SK-MEL-5 (cell line): ENCODE measurements at places on chromosomes 5 and 9.

GRCh38 chr9:136693490-136694162 is 6.4 kb upstream of the AGPAT2 start:
- DNase-seq: no peak

GRCh38 chr9:98318834-98319478 is 63.5 kb upstream of the TBC1D2 start:
- DNase-seq: no peak

DNA sequence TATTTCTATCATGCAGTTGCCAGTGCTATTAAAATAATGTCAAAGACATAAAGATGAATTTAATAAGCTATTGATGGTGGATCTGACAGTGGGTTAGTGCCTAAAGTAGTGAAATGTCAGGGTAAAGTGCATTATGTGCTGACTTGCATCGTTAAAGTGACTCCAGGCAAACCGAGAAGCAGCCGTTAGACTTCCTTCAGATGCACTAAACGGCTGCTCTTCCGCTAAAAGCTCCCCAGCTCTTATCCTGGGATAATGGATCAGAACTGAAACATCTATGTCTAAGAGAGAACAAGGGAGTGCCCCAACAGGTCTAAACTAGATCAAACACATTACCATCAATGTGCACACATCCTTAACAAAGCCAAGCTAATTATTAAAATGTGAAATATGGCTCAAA is 468.2 kb downstream of the NTRK2 start:
- no peak for DNase-seq

- no peak for DNase-seq
Measured at GRCh38 chr9:4905135-4905490, 80.0 kb upstream of the JAK2 start.

DNA sequence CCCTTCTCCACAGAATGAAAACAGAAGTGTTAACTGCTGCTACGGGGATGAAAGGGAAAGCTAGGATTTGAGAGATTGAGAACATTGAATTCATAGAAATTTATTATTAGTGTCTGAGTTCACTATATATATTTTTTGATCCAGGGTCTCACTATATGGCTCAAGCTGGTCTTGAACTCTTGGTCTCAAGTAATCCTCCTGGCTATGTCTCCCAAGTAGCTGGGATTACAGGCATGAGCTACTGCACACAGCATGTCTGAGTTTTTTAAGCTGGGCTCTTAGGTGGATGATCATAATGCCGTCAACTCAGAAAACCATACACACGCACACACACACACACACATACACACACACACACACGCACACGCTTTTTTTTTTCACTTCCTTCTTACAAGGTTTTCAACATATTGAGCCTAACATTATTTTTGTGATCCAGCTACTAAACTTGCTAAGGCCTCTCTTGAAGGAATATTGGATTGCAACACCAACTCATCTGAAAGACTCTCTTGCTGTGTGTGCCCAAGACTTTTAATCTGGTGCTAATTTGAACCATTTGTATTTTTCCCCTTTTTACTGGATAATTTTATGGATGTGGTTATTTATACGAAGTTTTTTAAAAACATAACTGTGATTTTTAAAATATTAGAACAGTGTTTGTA is 1045.4 kb downstream of the DTWD2 start:
- DNase-seq: no peak

GRCh38 chr5:72244862-72245371 is 75.1 kb downstream of the MRPS27 start:
- DNase-seq: peak; percentile 67

- DNase-seq: no peak
Measured at GRCh38 chr5:76556511-76557221, 66.5 kb downstream of the F2RL2 start.

- no peak for DNase-seq
Measured at GRCh38 chr5:72012906-72013305, 94.4 kb upstream of the MAP1B start.

- no peak for DNase-seq
Measured at GRCh38 chr5:2300861-2301574, 418.3 kb upstream of the IRX4 start.

GRCh38 chr5:39020458-39020857 is 53.7 kb downstream of the RICTOR start:
- DNase-seq: no peak

DNA sequence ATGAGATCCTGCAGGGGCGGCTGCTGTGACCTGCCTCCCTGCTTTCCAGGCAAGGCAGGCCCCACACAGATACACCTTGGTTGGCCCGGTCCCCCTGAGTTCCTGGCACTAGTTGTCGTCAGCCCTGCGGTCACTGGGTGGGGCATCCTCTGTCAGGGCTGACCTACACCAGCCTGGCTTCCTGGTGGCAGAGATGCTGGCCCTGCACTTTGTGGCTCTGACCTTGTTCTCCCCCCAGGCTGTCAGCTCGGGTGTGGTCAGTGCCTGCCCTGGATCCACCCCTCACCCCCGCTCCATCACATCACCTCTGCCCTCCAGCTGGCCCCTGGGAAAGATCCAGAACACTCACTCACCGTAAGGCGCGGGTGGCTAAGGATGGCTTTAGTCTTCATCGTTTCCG is 74.1 kb downstream of the PHF2 start:
- DNase-seq: no peak

- DNase-seq: no peak
Measured at GRCh38 chr5:77272206-77272605, 61.7 kb downstream of the PDE8B start.

GRCh38 chr5:132425975-132426524 is 56.5 kb downstream of the SLC22A5 start:
- DNase-seq: no peak

DNA sequence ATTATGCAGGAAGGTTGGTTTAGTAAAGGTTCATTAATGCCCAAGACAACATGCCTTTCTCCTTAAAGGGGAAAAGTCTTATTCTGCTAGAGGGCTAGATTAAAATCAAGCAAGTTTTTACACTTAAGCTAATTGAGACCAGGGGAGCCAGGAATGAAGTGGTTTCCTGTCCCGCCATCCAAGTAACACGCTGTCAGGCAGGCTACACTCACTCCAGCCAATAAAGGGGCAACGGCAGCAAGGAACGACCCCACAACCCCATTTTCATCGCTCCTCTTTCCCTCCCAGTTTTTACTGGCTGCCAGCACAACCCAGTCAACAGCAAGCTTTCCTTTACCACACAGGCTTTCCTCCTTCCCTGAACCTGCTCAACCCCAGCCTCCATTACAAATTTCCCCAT is 225.1 kb downstream of the DCP2 start:
- peak; percentile 11 for DNase-seq

- no peak for DNase-seq
Measured at GRCh38 chr5:14863105-14863504, 8.5 kb downstream of the ANKH start.

DNA sequence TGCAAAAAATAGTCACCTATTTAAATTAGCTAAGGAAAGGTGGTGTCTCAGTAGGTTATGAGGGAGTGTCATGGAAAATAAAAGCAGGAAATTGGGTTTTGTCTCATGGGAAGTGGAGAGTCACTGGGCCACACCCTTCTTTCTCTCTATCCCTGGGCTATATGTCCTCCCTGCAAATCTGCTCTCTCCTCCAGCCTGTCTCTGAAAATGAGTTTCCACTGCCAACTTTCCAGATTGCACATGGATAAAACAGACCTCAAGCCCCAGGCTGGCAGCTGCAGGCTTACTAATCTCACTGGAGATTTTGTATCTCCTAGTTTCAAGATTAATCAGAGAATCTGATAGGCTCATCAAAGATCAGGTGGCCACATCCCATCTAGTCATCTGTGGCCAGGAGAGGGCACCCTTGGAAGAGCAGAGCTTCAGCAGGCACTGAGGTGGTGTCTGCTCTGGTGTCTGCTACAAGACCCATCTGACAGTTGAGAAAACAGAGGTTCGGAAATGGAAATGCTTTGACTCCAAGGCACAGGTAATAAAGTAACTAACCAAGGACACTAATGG is 178.9 kb downstream of the MSX2 start:
- peak; percentile 34 for DNase-seq

GRCh38 chr5:144102361-144102760 is 68.1 kb downstream of the YIPF5 start:
- no peak for DNase-seq

DNA sequence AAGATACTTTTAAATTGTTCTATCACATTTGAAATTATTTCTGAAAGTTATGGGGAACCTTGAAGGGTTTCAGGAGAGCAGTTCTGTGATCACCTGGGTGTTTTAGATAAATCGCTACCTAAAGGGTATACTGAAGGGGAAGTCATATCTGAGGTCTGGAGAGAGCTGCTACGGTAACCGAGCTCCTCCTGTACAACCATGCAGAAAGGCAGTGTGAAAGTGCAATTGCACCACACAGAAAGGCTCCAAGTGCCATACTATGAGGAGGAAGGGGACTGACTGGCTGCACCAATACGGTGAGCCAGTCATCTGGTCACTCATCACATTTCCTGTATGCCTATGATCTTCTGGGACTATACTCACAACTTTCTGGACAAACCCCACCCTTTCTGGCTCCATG is 241.4 kb upstream of the SLC24A2 start:
- no peak for DNase-seq

- no peak for DNase-seq
Measured at GRCh38 chr9:124394167-124394566, 21.1 kb downstream of the PSMB7 start.

- DNase-seq: no peak
Measured at GRCh38 chr5:67208403-67208802, 11.8 kb upstream of the CD180 start.

DNA sequence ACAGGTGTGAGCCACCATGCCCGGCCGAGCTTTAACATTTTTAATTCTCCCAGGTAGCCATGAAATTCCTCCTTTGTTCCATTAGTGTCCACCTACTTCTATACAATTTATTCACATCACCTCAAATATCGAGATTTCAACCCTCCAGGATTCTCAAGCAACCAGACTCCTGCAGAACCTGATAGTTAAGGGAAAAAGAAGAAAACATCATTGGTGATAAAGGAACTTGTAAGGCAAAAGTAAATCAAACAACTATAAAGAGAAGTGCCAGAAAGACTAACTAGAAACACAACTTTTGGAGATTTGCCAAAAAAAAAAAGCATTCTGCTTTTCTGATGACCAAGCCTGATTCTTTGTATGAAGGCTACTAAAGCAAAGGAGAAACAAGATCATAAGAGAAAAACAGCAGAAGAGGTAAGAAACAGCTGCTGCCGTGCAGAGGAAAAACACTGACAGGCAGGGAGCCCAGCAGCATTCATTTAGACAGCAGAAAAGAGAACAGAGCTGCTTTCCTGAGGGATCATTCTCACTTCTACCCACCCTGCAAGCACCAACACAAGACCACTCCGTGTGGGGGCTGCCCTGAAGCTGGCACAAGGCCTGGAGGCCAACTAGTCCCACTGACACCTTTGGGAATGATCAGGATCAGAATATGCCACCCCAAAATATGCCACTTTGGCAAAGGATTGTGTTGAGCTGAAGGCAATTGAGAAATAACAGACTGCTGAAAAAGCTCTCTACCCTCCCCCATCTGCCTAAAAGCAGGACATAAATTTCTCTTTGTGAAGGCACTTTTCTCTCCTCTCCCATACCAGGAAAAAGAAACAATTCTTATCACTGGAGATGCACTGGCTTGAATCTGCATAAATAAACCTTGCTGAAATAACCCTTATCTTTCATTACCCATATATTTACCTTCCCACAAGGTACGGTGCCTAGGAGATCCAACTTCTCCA is 75.1 kb downstream of the ALDH7A1 start:
- DNase-seq: no peak

GRCh38 chr5:150189728-150190502 is at the start of gene SLC6A7:
Gene SLC6A7, plus strand, starts transcription at chr5:150190062. Its CDS starts 266 bp downstream, at chr5:150190328.
- no peak for DNase-seq

DNA sequence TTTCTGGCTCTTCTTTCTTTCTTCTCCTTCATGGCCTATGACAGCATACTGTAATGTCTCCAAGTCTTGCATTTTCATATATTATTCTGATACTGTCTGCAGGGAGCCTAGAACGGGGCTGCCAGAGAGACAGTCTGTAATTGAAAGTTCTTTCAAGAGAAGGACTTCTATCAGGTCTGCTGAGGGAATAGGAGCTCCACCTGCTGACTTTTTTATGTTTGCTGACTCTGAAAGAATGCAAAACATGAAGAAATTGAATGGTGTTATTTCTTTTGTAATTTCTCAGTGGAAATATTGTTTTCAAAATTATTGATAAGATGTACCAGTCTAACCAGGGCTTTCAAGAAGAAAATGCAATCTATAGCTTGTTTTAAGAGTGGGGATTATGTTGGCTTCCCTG is 121.9 kb upstream of the RFX3 start:
- no peak for DNase-seq

DNA sequence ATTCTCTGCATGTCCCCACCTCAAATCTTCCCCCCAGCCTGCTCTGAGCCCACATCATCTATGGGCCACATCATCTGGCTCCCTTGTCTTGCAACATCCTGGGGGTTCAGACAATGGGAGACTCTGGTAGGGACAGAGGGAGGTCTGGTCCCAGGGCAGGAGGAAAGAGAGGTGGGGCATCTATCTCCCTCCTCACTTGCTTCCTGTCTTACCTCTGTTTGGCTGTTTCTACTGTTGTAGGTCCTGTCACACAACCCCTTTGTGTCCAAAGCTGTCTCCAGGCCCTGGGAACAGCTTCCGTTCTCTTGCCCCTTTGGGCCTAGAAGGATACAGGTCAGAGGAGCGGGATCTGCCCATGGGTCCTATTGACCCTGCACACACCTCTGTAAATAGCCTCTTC is 227.2 kb downstream of the NSG2 start:
- DNase-seq: no peak

DNA sequence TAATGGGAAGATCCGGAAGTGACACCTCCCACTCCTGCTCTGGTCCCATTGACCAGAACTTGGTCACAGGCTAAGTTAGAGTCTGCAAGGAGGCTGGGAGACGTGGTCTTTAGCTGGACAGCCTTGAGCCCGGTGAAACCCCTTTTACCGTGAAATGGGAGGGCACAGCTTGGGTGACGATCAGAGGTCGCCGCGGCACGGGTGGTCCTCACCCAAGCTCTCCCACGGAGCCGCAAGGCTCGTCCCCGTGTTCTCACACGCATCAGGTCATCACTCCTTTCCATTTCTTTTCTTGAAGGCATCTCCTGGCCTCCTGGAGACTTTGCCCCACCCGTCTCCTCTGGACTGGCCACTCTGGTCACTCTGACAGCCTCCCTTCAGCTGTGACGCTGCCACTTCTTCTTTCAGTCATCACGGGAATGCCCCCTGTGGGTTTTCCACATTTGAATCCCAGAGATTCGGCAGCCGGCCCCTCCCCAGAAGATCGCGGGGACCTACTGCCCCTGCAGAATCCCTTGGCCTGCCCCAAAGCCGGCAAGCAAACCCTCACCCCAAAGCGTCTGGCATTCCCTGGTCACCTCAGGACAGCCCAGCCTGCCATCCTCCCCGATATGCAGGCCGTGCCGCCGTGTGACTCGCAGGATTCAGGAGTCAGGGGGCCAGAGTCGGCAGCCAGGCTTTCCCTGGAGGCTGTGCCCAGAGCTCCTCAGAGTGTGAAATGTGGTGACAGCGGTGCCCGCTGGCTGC is 18.9 kb upstream of the EGFL7 start:
- no peak for DNase-seq

DNA sequence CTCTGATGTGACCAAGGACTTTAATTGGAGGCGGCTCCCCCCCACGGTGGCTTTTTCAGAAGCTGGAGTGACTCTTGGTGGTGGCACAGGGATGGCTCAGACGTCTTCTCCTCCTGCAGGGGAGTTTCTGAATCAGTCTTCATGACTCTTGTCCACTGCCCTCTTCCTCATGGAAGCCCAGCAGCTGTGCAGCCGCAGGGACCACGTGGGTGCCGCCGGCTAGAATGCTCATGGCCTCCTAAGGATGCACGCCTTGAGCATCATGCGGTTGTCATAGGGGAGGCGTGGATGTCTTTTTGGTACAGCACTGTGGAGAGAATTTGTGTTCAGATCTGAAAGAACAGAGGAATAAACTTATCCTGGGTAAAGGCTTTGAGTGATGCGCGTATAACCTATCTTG is 1.3 kb downstream of the TEX53 start:
- DNase-seq: no peak
